ENCODE measurements at places on chromosomes 1 and 21.

- no peak for DNase-seq
These were observed 162.5 kb downstream of the TBX15 start for GRCh38 chr1:118825619-118826018.

GRCh38 chr1:157971769-157972168, 21.7 kb upstream of the KIRREL1 start:
- DNase-seq = no peak

DNA sequence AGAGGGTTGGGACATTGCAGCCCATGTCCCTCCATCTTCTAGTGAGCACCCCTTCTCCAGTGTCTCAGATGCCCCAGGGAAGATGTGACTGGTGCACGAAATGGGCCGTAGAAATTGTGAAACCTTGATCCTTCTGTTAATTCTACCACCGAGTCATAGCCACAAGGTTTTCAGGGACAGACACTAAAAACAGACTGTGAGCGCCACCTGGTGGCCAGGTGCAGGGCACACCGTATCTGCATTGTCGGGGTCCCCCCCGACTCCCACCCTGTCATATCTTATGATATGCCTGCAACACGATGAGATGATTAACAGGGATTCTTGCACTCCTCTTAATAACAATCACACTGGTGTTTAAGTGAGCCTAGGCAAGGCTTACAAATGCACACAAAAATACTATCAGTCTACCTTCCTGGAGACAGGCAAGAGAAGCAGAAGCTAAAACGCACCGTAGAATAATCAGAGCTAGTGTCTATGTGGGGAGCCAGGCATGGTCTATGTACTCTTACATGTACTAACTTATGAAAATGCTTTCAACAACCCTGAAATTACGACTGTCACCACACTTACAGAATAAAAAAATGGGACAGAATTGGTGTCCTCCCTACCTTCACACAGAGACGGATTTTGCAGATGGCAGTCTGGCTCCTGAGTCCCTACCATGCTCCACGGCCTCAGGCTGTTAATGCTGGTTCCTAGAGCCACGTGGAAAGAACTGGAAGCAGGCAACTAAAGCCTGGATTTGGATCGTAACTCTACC, 57.9 kb downstream of the FHAD1 start:
- DNase-seq = peak; percentile 69

DNA sequence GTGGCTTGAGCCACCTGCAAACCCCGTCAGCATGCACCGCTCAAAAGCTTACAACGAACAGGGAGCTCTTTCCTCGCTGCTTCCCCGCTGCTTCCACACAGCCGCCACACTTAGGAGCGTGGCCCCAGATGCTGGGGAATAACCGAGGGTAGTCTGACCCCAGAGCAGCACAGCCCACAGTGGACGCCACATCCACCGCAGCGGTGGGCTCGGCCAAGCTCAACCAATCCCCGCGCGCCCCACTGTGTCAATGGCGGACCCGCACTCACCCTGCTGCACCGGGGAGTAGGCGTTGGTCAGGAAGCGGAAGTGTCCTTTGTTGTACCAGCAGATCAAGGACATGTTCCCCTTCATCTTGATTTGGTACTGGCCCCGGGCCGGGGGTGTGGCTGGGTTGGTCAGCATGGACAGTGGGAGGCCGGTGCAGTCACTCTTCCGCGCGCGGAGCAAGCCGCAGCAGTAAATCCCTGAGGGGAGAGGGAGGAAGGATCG, 93.5 kb downstream of the PGBD5 start:
- no peak for DNase-seq

All from large intestine (tissue), 12 donors.